ENCODE measurements at places on chromosomes 3 and 15.

DNA sequence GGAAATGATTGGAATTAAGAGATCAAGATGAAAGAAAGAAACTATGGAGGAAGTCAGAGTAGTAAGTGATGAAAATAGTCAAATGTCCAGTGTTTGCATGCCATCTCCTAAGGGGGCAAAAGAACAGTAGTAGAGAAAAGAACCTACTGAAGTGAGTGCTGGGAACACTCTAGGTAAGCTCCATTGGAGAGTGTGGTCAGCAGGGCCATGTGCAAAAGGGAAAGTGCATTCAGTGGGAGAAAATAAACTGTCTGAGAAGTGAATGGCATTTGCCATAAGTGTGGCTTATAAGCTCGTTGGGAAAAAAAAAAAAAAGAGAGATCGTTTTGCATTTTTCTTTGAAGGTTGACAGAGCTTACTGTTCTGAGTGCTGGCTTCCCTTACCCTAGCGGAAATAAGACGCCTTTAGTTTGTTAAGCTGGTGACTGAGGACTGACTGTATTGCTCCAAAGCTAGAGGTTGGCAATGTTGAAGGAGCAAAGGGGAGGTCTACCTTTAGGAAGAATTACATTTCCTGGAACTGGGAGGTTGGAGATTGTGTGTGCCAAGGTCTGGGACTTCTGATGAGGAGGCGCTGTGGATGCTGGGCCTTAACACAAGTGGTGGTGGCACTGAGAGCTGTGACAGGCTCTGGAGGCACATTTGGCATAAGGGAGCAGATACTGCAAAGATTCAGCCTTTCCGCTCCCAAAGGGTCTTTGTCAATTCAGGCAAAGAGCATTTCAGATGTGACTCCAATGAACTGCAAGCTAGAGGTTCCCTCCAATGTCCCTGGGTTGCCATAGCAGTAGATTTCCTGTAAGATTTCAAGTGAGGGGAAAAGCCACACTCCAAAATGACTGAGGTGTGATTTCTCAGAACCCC is 287.8 kb upstream of the SATB1 start:
- no peak for DNase-seq

DNA sequence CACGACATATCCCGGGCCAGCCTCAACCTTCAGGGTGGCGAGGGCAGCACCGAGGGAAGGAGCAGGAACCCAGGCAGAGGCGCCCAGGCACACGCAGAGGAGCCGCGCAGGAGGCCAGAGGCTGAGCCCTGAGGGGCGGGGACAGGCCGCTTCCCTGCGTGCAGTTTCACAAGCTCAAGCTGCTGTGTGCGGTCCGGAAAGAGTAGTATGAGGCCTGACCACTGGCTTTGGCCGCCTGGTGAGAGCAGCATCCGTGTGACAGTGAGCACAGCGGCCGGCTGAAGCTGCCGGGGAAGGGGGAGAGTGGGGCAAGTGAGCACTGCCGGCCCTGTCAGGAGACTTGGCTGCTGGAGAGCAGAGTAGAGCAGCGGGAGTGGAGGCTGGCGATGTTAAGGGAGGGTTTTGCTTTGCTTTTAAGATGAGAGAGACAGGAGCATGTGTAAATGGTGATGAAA is 8.7 kb downstream of the ZDHHC19 start:
- no peak for DNase-seq

- no peak for DNase-seq
Observed at GRCh38 chr3:86794361-86795065, 196.4 kb downstream of the VGLL3 start.

GRCh38 chr3:4950948-4951347 is 28.3 kb upstream of the BHLHE40 start:
- DNase-seq: no peak

DNA sequence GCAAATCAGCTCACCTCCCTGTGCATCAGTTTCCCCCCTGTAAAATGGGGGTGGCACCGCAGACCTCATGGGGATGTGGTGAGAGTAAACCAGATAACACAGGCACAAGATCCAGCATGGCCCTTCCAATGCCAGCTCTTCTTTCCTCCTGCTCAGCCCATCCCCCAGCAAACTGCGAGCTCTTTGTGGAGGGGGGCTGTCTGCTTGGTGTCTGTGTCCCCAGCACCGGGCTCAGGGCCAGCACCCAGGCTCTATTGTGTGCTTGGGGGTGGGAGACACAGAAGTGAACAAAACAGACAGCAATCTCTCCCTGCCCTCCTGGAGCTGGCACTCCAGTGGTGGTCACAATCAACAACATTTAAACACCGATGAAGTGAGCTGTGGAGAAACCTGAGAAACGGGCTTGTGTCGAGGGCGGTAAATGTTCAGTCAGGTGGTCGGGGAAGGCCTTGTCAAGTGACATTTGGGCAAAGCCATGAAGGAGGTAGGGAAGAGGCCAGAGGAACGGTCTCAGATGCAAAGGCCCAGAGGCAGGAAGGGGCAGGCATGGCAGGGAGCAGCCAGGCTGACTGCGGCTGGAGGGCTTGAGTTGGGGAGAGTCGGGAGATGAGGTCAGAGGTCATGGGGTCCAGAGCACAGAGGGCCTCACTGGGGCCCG is 28.4 kb downstream of the GRIP2 start:
- no peak for DNase-seq

DNA sequence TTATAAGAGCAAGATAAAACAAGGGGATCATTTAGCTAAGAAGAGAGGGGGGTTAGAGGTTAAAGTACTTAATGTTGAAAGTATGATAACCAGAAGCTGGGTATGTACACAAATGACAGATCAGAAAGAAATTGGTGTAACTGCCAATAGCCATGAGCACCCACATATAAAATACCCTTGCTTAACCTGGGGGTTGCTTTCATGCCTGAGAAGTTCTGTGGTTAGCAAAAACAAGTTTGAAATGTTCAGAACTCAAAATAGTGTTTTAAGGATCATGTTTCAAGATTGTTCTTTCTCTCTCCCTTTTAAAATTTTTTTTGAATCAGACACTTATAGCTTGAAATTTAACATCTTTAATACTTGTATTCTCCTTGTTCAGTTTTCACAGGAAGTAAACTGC is 321.4 kb upstream of the GBE1 start:
- DNase-seq: no peak

- DNase-seq: no peak
Observed at GRCh38 chr15:87401973-87402372, 854.6 kb downstream of the NTRK3 start.

DNA sequence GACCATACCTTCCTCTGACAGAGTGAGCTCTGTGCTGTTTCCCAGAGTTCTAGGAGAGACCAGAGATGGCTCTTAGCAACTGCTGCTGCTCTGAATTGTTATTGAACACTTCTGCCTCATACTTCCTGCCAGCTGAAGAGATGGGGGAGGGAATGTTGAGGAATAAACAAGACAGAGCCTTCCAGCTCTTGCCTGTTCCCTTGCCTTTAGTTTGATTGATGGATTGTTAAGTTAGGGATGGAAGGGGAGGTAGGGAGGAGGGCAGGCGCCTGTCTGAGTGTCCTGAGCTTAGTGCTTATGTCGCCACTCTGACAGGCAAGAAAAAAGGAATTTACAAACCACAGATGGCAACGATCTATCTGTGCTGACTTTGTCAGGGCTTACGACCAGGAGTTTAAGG is 42.8 kb downstream of the ZNF609 start:
- DNase-seq: no peak

DNA sequence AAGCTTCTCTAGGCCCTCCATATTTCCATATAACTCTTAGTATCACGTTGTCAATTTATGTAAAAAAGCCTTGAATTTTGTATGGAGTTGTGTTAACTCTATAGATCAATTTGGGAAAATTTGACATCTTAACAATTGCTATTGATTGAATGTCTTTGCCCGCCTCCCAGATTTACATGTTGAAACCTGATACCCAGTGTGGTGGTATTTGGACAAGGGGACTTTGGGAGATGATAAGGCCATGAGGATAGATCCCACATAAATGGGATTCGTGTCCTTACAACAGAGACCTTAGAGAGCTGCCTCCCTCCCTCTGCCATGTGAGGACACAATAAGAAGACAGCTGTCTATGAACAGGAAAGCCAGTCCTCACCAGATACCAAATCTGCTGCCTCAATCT is 21.1 kb upstream of the TNK2 start:
- DNase-seq: no peak

GRCh38 chr3:129409541-129409940 is 18.9 kb downstream of the EFCAB12 start:
- no peak for DNase-seq

GRCh38 chr3:157026091-157026490 is 133.9 kb downstream of the CCNL1 start:
- no peak for DNase-seq

DNA sequence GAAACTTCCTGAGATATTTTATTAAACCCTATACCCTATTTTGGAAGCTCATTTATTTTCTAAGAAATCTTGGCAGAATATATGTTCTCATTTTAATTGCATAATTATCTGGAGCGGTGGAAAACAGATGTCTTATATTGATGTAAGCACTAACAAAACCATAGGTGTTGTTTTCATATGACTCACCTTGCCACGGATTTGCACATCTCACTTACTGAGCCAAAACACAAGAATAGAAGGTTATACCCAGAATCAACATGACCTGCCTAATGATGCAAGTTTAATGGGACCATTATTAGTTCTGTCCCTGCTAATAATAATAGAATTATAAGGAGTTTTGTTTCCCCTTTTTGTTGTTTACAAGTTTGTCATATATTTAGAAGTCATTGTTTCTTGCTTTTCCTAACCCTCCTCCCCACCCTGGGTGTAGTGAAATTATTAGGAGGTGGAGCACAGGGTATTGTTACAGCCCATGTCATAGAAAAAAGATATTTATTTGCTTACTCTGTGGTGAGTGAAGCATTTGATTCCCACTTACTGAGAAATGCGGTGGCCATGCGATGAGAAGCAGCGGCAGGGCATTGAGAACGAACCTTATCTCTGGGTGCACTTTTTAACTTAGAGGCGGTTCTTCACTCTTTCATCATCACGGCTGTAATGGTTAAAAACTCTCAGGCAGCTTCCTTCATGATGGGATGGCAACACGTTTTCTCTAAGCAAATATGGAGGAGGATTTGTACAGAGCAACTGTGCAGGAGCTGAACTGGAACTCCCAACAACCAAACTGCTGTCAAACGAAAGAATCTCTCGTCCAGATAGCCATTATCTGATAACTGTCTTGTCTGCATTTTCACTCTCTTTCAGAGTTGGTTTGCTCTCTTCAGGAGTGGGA is 521 bp downstream of the IL5RA start:
- DNase-seq: no peak

DNA sequence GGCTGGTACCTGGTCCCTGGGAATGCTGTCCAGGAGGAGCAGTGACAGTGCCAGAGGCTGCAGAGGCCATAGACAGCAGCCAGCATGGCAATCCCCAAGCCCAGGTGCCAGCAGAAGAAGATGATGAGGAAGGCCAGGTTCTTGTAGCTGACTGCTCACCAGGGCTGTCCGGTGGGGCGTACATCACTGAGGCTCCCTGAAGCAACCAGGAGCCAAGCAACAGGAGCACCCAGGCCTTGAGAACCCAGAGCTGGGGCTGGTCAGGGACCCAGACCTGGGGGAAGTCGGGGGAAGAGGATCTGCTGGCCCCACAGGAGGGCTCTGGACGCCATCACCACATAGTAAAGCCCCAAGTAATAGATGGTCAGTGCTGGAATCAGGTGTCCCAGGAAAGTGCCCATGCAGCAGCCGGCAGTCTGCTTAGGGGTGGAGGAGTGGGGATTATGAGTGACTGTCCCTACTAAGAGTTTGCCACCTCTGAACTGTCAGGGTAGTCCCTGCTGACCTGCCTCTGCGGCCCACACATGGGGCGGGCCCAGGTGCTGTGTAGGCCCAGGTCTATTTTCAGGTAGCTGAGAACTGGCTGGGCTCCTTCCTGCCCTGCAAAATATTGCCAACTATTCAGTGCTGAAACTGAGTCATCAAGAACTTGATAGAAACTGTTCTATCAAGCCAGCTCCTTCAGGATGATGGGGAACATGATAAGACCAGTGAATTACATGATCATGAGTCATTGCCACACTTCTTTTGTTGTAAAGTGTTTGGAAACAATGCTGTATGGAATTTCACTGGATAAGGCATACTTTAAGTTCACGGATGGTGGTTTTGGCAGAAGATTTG is 68.7 kb downstream of the CHRD start:
- no peak for DNase-seq

DNA sequence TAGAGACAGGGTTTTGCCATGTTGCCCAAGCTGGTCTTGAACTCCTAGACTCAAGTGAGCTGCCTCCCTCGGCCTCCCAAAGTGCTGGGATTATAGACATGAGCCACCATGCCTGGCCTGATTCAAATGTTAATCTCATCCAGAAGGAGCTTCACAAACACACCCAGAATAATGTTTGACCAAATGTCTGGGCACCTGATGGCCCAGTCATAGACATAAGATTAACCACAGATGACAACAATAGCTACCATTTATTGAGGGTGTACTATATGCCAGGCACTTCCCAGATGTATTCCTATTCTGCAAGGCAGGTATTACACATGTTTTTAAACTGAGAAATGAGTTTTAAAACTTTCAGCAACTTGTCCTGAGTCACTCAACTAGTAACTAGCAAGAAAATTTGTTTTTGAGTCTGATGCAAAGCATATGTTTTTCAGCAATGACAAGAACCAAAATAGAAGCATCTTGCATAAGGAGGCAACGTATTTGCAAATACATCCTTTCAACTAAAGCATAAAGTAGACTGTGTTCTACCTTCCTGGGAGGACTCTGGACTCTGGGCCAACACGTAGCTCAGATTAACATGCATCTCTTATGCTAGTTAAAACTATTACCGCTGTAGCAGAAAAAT is 8.1 kb upstream of the SPG21 start:
- no peak for DNase-seq

DNA sequence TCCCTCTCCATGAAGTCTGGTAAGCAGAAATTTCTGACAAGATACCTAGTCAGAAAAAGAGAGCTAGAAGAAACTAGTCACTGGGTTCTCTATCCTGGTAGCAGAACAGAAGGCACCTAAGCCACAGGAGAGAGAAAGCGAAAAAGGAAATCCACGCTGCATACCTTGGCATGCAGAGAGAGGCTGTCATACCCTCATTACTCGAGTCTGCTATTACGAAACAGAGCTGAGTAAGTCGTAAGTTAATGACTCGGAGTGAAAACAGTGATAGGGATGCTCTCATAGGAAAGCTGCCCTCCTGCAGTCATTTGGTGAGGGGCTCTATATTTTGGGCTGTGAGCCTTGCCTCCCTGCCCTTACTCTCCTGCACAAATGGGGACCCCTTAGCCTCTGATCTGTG is 16.2 kb downstream of the CLRN1 start:
- no peak for DNase-seq

All from cortex of kidney (tissue), 1 donor.